ENCODE measurements at places on chromosomes 7 and 10.

DNA sequence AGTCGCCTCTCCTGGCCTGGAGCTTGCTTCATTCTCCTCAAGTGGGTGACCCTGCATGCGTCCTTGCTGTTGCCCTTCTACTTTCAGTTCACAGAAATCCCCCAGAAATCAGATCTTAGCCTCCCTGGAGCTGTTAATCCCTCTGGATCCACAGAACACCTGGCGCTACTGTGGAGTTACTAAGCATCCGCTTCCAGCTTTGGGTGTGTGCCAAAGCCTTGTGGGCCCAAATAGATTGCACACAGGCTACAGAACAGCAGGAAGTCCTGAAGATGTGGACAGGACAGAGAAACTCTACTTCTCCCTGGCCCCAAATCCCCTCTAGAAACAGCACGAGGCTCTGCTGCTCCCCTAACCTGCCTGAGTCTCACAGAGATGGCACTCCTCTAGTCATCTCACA lies 36.6 kb upstream of the PDLIM1 start:
- DNase-seq, result no peak

DNA sequence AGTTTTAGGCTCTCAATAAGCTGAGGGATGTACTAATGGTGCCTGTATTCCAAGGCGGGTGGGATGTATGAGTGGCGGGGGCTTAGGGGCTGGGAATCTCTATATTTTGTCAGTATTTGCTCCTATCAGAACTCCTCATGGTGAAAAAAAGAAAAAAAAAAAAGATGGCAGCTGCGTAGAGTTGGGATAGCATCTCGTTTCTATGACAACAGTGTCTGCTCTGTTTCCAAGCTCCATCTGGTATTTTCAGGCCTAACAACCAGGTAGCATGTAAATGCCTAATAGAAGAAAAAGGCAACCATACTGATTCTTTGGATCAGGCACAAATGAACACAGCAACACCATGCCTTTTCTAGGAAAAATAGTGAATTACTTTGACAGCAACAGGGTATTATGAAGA lies 11.7 kb upstream of the CCDC172 start:
- no peak for DNase-seq

DNA sequence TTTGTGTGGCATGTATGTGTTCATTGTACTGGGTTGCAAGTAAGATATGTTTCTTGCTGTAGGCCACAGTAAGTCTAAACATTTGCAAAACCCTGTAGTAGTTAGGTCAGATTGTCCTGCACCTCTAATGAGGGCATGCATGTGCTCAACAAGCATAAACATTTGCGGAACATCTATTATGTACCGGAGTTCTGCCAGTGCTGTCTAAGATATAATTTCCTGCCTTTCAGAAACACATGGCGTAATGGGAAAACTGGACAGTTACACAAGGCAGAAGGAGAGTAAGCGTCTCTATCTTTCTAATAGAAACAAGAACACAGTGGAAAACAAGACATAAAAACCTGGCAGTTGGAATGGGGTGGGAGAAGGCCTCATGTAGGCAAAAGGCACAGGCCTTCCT lies 2.8 kb downstream of the ABCB8 start:
- DNase-seq, result no peak

GRCh38 chr7:39696631-39697030 lies 73.3 kb downstream of the RALA start:
- no peak for DNase-seq

DNA sequence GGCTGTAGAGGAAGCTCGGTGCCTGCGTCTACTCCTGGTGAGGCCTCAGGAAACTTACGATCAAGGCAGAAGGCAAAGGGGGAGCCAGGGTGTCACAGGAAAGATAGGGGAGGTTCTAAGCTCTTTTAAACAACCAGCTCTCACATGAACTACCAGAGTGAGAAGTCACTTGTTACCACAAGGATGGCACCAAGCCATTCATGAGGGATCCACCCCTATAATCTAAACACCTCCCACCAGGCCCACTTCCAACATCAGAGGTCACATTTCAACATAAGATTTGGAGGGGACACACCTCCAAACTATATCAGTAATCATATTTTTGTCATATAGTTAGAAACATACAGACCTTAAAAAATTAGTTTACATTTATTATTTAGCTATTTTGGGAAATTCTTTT lies 9.4 kb downstream of the NOC3L start:
- DNase-seq, result no peak

- no peak for DNase-seq
Measured at GRCh38 chr10:73916761-73917470, 6.0 kb downstream of the PLAU start.

DNA sequence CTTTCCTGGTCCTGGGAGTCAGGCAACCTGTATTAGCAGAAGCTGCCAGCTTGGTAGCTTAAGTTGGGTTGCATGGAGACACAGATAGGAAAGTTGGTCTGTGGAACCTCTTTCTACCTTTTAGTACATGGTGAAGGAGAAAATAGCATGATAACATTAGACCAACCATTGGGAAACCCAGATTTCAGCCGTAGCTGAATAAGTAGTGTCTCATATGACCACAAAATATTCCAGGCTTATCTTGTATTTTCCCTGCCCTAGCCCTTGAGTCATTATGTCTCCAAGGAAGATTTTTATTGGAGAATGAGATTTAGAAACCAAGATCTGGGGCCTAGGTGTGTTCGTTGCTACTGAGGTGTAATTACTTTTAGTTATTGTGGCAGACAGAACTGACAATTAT lies 67.2 kb downstream of the CCSER2 start:
- no peak for DNase-seq

DNA sequence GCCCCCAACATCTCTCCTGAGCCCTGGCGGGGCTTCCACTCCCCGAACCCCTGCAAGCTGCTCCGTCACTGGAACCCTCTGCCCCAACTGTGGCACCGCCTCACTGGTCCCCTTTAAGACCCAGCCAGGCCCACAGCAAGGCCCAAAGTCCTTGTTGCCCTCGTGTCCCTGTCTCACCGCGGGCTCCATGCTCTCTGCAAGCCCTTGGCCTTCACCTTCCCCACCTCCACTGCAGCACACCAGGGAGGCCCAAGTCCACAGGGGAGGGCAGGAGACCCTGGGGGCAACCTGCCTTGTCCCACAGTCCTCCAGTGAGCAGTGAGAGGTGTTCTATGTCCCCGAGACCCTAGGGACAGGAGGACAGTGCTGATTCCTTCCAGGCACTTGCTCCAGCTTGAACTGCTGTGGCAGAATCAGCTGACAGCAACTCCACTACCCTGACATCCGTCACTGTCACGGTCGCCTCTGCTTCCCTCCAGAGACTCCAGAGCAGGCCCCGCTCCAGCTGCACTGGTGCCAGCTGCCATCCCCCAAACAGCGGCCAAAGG lies 105.3 kb downstream of the CYTH3 start:
- no peak for DNase-seq

GRCh38 chr10:98186681-98187080 lies 52.2 kb downstream of the R3HCC1L start:
- no peak for DNase-seq

- no peak for DNase-seq
Measured at GRCh38 chr7:17560516-17560915, 262.1 kb downstream of the AHR start.

- no peak for DNase-seq
Measured at GRCh38 chr10:83667594-83667993, 471.7 kb upstream of the GHITM start.

GRCh38 chr10:124711145-124711544 lies 33.0 kb downstream of the FAM53B start:
- DNase-seq, result no peak

DNA sequence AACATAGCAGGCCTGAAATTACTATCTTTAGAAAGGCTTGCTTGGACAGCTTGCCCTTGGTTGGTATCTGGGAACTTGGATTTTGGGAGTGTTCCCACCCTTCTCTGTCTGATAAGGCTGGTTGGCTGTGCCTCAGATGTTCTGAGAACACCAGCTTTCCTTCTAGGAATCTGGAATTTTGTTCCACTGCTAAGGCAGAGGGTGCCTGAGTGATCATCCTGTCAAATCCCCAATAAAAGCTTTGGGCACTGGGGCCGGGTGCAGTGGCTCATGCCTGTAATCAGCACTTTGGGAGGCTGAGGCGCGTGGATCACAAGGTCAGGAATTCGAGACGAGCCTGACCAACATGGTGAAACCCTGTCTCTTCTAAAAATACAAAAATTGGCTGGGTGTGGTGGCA lies 5.0 kb downstream of the TRUB1 start:
- no peak for DNase-seq

- DNase-seq, result no peak
Measured at GRCh38 chr7:30752979-30753378, 1.0 kb downstream of the INMT start.

GRCh38 chr7:102991540-102992214 lies 78.9 kb downstream of the LRRC17 start:
- DNase-seq, result peak; percentile 86

GRCh38 chr7:4784799-4785198 lies 9.4 kb downstream of the AP5Z1 start:
- DNase-seq, result no peak

DNA sequence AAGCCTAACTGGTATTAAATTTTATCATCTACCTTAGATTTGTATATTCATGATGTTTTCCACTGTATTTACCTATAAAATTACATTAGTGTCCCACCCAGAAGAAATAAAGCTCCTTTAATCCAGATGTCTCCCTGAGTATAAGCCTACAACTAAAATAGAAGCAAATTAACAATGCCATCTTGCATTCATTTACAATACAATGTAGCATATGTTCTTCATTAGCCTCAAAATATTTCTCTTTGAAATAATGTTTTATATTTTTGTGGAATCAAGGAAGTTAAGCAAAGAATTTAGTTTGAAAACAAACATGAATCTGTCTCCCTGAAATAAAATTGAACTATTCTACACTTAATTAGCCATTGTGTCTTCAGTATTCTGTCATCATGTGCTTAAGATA lies 112.3 kb downstream of the CACNA2D1 start:
- peak; percentile 37 for DNase-seq

- DNase-seq, result no peak
Measured at GRCh38 chr10:30215141-30215540, 133.9 kb downstream of the MTPAP start.

DNA sequence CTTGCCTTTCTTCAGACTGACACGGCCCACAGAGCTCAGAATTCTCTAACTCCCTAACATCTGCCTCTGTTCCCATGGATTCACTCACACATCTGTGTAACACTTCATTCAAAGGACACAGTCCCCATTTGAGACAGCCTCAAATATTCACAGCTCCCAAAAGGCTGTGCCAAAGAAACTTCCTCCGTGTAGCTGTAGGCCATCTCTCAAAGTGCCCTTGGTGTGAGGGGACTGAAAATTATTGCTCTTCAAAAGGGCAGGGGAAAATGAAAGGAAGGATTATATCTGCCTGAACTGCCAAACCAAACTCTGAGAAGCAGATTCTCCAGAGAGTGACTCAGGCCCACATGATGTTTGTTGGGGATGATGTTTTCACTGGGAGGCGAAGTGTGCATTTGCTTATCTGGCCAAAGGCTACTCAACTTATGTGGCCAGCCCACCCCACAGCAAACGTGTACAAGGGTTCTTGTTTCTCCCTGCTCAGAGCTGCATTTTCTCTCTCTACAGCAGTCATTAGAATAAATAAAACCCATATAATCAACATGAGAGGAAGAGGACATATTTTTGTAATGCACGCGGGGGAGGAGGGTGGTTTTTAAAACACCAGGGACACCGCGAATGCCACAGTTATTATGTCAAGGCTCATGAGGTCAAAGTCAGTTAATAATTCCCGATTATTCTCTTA lies 302.4 kb upstream of the NFE2L3 start:
- DNase-seq, result peak; percentile 62

DNA sequence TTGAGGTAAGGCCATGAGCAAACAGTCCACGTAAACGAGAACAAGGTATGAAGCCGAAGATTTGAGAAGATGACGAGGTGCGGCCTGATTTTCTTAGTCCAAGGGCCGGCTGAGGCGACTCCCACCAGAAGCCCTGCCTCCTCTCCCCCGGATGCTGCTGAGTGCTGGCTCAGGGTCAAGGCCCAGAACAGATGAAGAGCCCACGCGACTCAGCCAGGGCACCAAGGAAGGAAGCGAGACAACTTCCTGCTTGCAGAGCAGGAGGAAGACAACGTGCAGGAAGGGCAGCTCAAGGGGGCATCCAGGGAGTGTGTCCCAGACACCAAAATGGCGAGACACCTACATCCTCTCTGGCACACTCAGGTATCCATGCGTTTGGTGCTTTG lies 99.5 kb downstream of the CYTH3 start:
- DNase-seq, result no peak

- no peak for DNase-seq
Measured at GRCh38 chr7:128911423-128912031, 1.0 kb upstream of the KCP start.

DNA sequence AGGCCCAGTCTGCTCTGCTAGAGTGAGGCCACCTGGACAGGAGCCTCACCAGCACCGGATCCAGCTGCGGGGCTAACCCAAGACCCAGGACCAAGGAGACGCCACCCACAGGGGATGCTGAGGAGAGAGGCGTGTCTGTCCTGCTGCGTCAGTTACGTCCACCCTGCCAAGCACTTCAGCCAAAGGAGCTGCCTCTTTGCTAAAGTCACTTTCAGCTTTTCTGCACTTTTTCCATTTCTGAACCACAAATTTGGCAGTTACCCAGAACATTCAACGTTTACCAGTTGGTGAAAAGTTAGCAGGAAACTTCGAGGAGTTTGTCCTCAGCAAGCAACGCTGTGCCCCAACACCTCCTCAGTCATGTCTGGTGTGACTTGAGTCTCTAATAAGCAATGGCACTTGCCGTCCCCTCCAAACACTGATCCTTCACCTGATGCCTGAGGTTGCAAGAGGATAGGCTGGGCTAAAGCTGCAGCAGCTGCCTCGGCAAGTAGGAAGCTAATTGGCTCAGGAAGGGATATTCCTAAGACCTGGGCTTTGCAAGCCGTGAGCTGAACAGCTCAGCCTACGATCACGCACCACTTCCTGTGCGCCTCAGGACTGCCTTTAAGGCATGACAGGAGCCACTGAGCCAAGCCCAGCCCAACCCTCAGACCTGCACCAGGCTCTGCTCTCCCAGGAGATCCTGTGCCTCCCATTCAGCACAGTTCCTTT lies 40.1 kb downstream of the KCNH2 start:
- DNase-seq, result no peak

GRCh38 chr7:16795624-16796023 lies 9.2 kb downstream of the AGR2 start:
- DNase-seq, result no peak

DNA sequence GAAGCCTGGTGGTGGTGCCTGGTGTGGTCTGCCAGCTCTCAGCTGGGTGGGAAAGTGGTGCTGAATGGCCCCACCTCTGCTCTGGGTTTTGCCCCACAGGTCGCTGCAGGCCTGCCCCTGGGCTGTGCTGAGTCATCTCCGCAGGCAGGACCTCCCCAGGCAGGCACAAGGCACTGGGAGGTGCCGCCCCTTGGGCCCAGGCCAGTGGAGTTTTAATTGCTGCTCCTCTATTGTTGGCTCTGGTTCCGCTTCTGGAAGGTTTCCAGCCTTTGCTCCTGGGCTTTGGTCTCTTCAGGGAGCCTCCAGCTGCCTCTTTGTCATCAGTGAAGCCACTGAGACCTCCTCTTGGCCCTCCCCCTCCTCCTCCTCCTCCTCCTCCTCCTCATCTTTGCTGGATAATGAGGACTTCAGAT lies 180.3 kb upstream of the GRB10 start:
- no peak for DNase-seq

GRCh38 chr7:51114501-51114900 lies 202.1 kb downstream of the COBL start:
- DNase-seq, result no peak

Data from fibroblast of skin of left quadriceps (primary cell).